Stimulated activated CD4-positive, alpha-beta T cell treated with anti-CD3 and anti-CD28 coated beads, Interleukin-12 subunit alpha, Interleukin-12 subunit beta, amount 100 ng/mL, for 24 hours (primary cell): ENCODE measurements at places on chromosomes 12 and 14.
A peak's percentile ranks its signal among the peaks of the same experiment; 100 is the strongest.

GRCh38 chr14:59254911-59255545, 66.6 kb downstream of the DAAM1 start:
- DNase-seq: no peak

GRCh38 chr12:40227447-40227846, 2.6 kb downstream of the LRRK2 start:
- no peak for DNase-seq

- no peak for DNase-seq
Measured at GRCh38 chr14:40197344-40197743, 765.1 kb upstream of the FBXO33 start.

DNA sequence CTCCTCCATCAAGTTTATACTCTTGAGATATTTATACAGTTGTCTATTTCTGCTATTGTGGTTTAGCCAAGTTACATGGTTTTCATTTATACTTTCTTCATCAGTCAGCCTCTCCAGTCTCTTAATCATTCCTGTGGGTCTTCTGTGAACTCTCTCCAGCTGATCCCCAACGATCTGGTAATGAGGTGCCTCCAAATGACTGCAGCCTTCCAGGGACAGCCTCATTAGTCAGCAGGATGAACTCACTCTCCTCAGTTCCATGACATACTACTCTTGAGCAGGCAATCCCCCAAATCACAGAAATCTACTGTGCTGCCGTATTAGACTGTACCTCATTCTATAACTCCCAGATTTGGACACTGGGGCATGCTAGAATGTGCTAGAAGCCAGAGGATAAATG, 15.3 kb downstream of the AREL1 start:
- no peak for DNase-seq

GRCh38 chr12:67035121-67035520, 234.0 kb upstream of the CAND1 start:
- DNase-seq: no peak

DNA sequence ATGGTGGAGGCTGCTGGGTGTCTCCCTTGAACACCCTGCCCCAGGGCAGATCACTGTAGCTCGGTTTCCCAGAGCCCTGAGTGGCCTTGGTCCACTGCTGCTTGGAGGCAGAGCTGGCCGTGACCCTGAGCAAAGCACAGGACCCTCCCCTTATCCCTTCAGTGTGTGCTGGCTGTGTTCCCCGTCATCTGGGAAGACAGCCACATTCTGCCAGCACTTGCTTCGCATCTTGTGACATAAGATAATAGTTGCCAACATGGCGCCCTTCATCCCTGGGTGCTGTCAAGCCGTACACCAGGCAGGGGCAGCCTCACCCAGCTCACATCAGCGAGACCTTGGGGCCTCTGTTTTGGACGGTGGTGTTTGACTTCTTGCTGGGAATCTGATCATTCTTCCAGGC, 12.1 kb upstream of the ALDH2 start:
- no peak for DNase-seq

DNA sequence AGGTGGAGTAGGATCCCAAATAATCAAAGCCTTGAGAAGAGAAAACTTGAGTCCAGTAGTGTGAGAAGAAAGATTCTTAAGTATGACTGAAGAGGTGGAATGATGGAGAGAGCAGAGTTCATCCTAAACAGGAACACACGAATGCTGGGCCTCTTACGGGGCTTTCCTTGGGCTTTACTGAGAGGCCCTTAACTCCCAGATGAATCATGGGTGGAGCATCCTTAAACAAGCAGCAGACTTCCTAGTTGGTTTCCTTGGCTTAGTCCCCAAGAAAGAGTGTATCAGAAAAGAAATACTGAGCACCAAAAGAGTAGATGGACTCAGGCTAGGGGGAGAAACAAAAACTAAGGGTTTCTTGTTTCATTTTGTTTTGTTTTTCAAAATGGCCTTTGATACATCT, 132.5 kb downstream of the GPR135 start:
- DNase-seq: no peak

GRCh38 chr12:46537387-46537955, 164.9 kb upstream of the SLC38A2 start:
- no peak for DNase-seq

DNA sequence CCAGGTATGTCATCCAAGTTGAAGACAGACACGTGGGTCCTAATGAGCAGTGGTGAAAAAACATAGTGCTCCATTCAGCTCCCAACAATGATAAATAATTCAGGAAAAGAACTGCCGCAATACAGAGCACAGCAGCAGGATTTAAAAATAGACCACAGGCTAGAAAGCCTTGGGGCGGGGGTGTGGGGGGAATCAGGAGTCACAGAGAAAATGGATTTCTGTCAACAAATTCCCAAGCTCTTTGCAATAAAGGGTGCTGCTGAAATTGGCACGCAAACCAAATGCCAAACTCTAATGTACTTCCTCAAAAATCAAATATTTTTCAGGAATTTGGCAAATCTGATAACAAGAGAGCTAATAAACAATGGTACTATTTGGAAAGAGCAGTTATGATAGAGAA, 58.6 kb downstream of the R3HDM2 start:
- DNase-seq: no peak

DNA sequence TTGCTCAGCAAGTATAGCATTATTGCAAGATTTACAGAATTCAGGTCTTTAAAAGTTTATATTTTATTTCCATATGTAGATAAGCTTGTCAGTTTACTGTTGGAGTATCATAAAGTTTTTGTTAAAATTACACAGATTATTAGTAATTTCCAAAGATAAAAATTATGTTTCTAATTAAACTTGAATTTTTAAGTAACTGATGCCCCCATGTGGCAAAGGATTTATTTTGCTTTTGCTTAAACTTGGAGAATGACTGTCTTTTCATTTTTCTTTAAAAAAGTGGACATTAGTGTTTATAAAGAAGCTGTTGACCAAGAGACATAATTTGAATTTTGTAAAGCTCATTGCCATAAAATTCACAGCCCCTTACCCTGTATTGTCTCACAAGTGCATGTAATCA, 45.8 kb downstream of the ETNK1 start:
- DNase-seq: no peak

- DNase-seq: no peak
Measured at GRCh38 chr12:53989227-53990113, 4.5 kb downstream of the HOXC10 start.

GRCh38 chr14:59188461-59189090, at the start of gene DAAM1:
TSS of gene DAAM1 (plus strand) at chr14:59188667. CDS start at chr14:59263478, 74,811 bp downstream.
- peak; percentile 91 for DNase-seq

GRCh38 chr14:75487155-75487671, 35.1 kb upstream of the BATF start:
- no peak for DNase-seq

GRCh38 chr12:4118017-4118510, 155.5 kb upstream of the CCND2 start:
- DNase-seq: no peak

DNA sequence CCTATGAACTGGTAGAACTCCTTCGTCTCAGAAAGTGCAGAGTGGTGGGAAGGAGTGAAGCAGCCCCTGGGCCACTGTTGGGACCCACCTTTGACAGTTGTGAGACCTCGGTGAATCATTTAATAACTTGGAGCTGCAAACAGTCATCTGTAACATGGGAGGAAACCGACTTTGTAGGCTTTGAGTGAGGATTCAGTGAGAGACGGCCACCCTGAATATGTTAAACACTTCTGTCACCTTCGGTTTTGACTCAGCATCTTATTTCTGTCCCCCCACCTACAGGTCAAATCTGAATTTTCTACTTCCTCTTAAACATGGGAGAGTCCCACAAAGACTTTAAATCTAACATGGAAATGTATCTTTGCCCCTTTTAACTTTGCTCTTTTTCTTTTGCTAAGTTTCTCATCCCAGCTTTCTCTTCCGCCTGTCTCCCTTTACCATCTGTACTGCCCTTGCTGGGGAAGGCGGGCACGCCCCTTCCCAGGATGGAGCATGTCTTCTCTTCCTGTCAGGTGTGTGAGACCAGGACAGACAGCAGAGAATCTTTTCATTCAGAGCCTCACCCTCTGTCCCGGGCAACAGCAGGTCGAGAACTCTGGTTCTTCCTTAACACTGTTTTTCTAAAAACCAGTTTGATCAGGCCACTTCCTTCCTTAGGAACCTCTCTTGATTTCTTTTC, 37.1 kb downstream of the ZC3H14 start:
- DNase-seq: peak; percentile 17

- no peak for DNase-seq
Measured at GRCh38 chr14:60221457-60221856, 27.6 kb upstream of the PPM1A start.
